ENCODE measurements at places on chromosomes 1 and 21.

DNA sequence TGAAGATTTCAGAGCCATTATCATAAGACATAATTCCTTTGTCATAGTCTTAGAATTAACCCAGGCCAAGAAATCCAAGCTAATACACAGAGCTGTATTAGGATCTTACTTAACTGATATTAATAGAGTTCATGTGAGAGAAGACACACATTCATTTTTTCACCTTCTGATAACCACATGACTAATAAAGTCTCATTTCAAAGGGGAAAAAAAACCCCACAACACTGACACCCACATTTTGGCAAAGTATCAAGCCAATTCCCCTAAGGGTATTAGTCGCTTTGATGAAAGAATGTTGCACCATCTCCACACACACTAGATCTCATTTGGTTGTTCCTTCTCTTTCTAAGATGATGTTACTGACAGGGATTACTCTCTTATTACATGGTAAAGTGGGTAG, 344.4 kb upstream of the ESRRG start:
- DNase-seq = no peak

GRCh38 chr1:16992675-16993074, 12.3 kb upstream of the MFAP2 start:
- no peak for DNase-seq

DNA sequence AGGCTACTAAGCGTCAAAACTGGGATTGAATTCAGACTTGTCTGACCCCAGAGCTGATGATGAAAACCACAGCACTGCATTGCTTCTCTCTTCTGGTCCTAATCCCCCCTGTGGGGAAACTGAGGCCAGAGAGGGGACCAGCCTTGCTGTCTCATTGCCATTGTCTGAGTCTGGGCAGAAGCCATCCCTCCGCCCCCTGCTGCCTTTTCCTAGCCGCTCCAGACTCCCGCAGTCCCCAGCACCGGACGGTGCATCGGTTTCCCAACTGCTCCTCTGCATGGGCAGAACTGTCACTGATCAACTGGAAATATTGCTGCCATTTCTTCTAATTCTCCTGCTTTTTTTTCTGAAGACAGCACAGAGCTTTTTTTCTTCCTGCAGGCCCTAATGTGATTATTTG, 157.4 kb downstream of the ACTL8 start:
- DNase-seq = no peak

GRCh38 chr1:214581785-214582184, 21.2 kb upstream of the CENPF start:
- no peak for DNase-seq

DNA sequence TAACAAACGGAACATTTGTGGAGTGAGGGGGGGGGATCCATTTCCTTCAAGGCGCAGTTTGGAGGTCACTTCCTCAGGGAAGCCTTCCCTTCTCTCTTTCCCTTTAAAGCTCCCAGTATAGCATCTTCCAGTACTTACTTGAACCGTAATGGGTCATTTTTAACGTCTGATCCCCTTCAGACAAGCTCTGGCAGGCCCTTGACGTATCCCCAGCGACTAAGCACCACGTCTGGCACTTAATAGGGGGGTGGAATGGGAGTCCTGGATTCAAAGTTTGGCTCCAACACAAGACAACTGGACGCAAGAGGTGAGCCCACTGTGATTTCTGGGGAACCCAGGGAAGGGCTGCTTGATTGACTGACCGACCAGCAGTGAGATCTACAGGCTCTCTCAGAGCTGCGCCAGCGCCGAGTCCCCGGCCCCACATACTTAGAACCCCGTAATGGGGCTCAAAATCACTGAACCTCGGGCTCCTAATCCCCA, 441 bp downstream of the YARS1 start:
- DNase-seq = no peak

DNA sequence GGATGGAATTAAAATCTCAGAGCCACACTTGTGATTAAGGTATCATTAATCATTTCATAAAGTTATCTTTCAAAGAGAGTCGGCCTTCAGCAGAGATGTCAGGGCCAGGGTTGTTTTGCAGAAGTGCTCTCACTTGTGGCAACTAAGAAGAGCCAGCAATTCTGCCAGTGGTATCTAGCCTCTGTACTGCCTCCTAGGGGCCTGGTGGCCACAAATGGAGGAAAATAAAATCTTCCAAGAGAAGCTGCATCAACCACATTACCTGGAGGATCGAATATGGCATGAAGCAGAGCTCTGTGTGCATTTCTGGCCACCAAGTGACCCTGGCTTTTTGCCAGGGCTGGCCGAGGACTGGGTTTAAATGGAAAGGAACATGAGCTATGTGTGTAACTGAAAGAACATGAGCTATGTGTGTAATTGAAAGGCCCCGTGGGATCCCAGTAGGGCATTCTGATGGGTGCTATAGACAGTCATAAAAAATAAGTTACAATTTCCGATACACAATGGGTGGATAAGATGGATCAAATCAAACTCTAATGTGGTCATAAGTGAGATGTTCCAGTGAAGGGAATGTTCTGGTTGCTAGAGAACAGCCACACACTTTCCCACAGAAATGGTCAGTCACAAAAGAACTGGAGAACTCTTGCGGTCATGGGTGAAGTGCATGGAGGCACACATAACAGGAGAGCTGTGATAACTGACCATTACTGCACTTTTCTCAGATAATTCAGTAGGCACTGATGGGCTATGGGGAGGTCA, 335.8 kb downstream of the CAMTA1 start:
- DNase-seq = no peak

- no peak for DNase-seq
Observed at GRCh38 chr1:239854922-239855321, 236.8 kb upstream of the FMN2 start.

GRCh38 chr21:42447182-42447581, 43.5 kb downstream of the UBASH3A start:
- DNase-seq = no peak

DNA sequence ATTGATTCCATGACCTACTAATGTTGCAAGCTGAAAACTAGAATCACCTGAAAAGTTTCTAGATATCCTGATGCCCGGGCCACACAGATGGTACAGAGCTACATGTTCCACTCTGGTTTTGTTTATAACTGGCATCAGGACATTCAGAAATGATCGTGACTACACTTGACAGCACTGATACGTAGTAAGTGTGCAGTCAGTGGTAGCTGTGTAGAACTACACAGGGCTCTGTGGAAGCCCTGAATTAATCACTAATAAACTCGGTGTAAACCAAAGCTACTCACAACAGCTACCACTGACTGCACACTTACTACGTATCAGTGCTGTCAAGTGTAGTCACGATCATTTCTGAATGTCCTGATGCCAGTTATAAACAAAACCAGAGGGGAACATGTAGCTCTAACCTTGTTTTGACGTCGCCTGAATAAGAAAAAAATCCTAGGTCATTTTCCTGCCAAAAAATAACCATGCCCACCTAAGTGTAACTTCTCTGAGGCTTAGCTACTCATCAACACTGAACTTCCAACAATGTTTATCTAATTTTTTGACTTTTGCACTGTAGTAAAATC, 149.7 kb downstream of the TGFBR3 start:
- no peak for DNase-seq
